Neuronal stem cell (in vitro differentiated cells): ENCODE measurements at places on chromosomes 11 and 22.
A peak's percentile ranks its signal among the peaks of the same experiment; 100 is the strongest.

DNA sequence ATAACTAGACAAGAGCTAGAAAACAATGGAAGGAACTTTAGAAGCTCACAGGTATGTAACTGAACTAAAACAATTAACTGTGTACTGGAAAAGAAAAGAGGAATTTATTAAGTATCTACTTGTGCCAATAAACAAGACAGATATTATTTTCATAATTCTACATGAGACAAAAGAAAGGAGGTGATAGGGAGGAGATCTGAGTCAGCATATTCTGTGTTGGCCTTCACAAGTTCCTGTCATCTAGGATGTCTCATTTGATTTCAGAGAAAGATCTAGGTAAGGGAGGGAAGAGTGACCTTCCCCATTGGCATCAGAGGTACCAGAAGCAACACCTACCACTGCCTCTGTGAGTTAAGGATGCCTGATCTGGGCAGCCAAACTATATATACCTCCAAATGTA is 34.8 kb upstream of the TEAD1 start:
- H3K4me3 ChIP-seq = no peak overlapping the region
- no peaks in the 10 kb centered on the region for H3K36me3 ChIP-seq
- DNase-seq = no peak
- H3K27ac ChIP-seq = no peak overlapping the region
- H3K4me1 ChIP-seq = peaks cover 4% of the 10 kb centered on the region

- H3K4me1 ChIP-seq = no peaks in the 10 kb centered on the region
- H3K27ac ChIP-seq = no peak overlapping the region
- peaks cover 61% of the 10 kb centered on the region for H3K36me3 ChIP-seq
- DNase-seq = no peak
- no peak overlapping the region for H3K4me3 ChIP-seq
Measured at GRCh38 chr11:62139526-62140303, 15.9 kb downstream of the INCENP start.

DNA sequence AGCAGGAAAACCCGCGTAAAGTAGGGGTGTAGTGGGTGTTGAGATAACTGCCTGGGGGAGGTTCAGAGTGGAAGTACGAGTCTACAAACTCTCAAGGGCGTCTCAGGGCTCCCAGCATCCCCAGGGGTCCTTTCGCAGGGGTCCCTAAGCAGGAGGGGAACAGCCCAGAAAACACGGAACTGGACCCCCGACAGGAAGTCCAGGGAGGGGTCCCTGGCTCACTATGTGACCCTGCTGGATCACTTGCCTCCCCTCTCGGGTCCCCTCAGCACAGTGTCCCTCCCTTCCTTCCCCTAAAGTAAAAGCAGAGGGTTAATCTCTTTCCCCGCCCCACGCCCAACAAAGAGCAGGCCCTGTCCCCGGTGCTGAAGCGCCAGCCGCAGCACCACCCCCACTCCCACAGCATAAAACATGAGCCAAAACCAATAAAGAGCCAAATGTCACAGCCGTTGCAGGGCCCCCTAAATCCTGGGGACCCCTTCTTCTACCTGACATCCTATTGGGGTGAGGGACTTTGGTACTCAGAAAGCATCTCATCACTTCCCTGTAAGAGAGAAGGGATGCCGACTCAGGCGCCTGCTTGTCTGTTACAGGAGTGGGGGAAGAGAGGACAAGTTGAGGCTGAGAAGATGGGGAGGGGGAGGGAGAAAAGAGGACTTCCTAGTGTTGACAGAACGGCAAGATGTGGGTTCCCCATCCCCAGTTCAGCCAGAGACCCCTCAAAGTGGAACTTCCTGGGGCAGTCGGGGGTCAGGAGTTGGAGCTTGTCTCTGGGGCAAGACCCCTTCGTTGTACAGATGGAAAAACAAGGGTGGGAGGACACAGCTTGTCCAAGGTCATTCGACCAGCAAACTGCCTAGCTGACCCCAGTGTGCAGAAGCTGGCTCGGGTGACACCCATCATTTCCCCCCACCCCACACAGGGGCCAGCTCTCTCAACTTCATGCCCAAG is 1.4 kb upstream of the NEFH start:
- H3K4me3 ChIP-seq = no peak overlapping the region
- H3K27me3 ChIP-seq = peaks cover 46% of the 10 kb centered on the region
- H3K27ac ChIP-seq = no peak overlapping the region
- peaks cover 18% of the 10 kb centered on the region for H3K4me1 ChIP-seq
- no peaks in the 10 kb centered on the region for H3K36me3 ChIP-seq
- peak; percentile 63 for DNase-seq

GRCh38 chr22:49934160-49934890 is 15.9 kb downstream of the CRELD2 start:
- H3K27ac ChIP-seq = no peak overlapping the region
- H3K4me1 ChIP-seq = peaks cover 17% of the 10 kb centered on the region
- no peak for DNase-seq
- peaks cover 10% of the 10 kb centered on the region for H3K27me3 ChIP-seq
- H3K36me3 ChIP-seq = no peaks in the 10 kb centered on the region

GRCh38 chr22:43948836-43949406 is 6.3 kb upstream of the SAMM50 start:
- H3K36me3 ChIP-seq = peaks cover 11% of the 10 kb centered on the region
- no peak for DNase-seq
- H3K27ac ChIP-seq = no peak overlapping the region
- peaks cover 1% of the 10 kb centered on the region for H3K4me1 ChIP-seq

DNA sequence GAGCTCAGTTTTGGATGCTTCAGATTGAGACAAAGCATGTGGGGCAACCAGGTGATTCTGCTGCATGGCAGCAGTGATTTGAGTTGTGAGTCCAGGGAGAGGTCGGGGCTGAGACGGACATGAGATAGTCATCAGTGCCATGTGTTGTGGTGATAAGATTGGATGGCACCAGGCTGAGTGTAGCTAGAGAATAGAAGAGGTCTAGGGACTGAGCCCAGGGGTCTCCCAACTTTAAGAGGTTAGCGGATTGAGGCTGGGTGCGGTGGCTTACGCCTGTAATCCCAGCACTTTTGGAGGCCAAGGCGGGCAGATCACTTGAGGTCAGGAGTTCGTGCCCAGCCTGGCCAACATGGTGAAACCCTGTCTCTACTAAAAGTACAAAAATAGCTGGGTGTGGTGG is 6.3 kb upstream of the CTSD start:
- no peaks in the 10 kb centered on the region for H3K36me3 ChIP-seq
- H3K4me3 ChIP-seq = no peak overlapping the region
- H3K4me1 ChIP-seq = peaks cover 10% of the 10 kb centered on the region
- H3K27ac ChIP-seq = no peak overlapping the region
- DNase-seq = no peak

GRCh38 chr22:28316014-28316413 is 363.6 kb downstream of the TTC28 start:
- H3K4me1 ChIP-seq = no peaks in the 10 kb centered on the region
- no peak for DNase-seq
- H3K36me3 ChIP-seq = no peaks in the 10 kb centered on the region
- no peak overlapping the region for H3K4me3 ChIP-seq
- H3K27ac ChIP-seq = no peak overlapping the region

DNA sequence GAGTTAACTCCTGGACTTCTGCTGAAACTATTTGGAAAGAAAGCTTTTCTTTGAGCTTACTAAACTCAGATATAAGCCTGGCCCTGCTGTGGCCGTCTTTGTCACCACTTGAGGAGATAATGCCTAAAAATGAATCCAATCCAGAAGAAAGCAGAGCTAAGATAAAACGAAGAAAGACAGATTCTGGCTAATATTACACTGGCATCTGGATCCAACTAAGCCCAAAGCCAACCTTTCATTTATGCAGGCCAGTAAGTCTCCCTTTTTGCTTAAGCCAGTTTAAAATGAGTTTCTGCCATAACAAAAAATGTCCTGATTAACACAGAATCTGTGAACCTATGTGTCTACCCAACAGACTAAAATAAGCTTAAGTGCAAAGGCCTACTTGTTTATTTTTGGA is 34.5 kb downstream of the PIK3C2A start:
- DNase-seq = no peak
- H3K4me3 ChIP-seq = no peak overlapping the region
- H3K4me1 ChIP-seq = no peaks in the 10 kb centered on the region
- no peaks in the 10 kb centered on the region for H3K27me3 ChIP-seq
- H3K27ac ChIP-seq = no peak overlapping the region

DNA sequence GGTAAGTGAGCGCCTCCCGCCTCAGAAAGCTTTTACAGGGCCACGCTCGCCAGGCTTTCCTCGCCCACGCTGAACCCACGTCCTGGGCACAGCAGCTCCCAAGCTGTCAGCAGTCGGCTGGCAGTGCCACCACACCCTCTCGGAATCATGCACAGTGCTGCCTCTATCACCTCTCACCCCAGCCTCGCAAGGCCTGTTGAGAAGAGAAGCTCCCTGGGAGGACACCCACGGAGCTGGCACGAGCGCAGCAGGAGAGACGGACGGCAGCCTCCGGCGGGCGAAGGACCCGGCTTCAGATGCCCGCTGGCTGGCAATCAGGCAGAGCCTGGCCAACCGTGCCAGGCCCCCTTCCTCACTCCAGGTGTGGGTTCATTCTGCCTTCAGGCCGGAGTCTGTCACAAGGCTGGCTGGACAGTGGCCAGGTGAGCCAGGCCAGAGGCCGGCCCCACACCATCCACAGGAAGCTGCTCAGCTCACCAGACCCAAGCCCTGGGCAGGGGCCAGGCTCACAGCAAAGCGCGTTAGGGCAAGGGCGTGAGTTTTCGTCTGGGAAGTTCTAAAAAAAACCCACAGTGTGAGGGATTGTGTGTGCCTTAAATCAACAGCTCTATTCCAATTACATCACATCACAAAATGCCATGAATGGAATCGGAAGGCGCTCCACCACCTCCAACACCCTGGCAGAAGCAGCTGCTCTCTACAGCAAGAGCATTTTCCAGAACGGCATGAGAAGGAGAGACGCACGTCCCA is 33.2 kb downstream of the TOLLIP start:
- H3K27ac ChIP-seq = no peak overlapping the region
- H3K36me3 ChIP-seq = peaks cover 61% of the 10 kb centered on the region
- no peaks in the 10 kb centered on the region for H3K27me3 ChIP-seq
- H3K4me1 ChIP-seq = peaks cover 2% of the 10 kb centered on the region
- H3K4me3 ChIP-seq = no peak overlapping the region
- no peak for DNase-seq

DNA sequence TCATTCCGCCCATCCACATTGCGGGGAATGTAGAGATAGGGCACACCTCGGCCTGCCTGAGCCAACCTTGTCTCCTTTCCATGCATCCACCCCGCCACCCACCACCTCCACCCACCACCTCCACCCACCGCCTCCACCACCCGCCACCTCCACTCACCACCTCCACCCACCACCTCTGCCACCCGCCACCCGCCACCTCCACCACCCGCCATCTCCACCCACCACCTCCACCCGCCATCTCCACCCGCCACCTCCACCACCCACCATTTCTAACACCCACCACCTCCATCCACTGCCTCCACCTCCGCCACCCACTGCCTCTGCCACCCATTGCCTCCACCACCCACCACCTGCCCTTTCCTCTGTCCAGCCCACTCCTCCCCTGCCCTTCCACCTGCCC is 78.4 kb downstream of the IGLL1 start:
- peaks cover 1% of the 10 kb centered on the region for H3K27me3 ChIP-seq
- no peak overlapping the region for H3K27ac ChIP-seq
- DNase-seq = no peak
- H3K4me3 ChIP-seq = no peak overlapping the region
- peaks cover 7% of the 10 kb centered on the region for H3K4me1 ChIP-seq

GRCh38 chr11:114307524-114308203 is 11.5 kb downstream of the NNMT start:
- no peak for DNase-seq
- no peaks in the 10 kb centered on the region for H3K36me3 ChIP-seq
- H3K27me3 ChIP-seq = no peaks in the 10 kb centered on the region

- H3K4me3 ChIP-seq = no peak overlapping the region
- H3K36me3 ChIP-seq = no peaks in the 10 kb centered on the region
- H3K4me1 ChIP-seq = no peaks in the 10 kb centered on the region
- no peak for DNase-seq
- H3K27me3 ChIP-seq = no peaks in the 10 kb centered on the region
Measured at GRCh38 chr11:20154381-20154780, 5.9 kb downstream of the DBX1 start.

DNA sequence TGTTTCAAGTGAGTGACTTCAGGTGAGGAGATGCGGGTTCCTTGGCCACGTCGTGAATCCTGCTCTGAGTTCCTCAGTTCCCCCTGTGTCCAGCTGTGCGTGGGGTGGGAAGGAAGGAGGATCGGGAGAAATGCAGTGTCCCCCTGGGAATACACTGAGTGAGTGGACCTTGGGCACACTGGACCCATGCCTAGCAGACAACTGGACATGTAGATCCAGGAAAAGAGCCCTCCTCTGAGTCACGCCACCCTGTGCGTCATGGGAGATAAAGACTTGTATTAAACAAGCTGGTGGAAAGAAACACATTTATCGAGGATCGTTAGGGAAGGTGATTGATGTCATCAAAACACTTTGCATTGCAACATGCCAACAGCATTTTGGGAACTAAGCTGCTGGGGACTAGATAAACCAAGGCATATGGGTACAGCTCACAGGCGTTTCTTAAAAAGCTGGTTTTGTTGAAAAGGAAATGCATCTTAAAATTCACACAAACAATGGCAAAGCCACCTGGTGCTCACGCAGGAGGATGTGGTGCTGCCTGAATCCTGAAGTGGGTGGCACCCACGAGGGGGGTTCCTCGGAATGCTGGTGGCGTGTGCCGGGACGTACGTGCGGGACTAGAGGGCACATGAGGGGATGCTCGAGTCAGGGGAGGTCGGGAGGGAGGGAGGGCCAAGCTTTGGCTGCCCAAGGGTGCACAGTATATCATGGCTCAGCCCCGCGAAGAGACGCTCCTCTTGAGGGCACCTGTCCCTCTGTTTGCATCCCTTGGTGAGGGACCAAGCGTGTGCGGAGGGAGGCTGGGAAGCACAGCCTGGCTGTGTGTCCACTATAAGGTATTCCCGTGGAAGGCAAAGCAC is 303.5 kb downstream of the TBC1D22A start:
- H3K27me3 ChIP-seq = no peaks in the 10 kb centered on the region
- H3K36me3 ChIP-seq = no peaks in the 10 kb centered on the region
- no peak overlapping the region for H3K4me3 ChIP-seq
- no peak for DNase-seq
